Hindlimb muscle (tissue), 1 donor: ENCODE measurements at places on chromosomes 7 and 10. TPM values are rescaled to one million over a fixed set of nuclear protein-coding genes. Genes with fewer than 3 reads are reported as not detected.

DNA sequence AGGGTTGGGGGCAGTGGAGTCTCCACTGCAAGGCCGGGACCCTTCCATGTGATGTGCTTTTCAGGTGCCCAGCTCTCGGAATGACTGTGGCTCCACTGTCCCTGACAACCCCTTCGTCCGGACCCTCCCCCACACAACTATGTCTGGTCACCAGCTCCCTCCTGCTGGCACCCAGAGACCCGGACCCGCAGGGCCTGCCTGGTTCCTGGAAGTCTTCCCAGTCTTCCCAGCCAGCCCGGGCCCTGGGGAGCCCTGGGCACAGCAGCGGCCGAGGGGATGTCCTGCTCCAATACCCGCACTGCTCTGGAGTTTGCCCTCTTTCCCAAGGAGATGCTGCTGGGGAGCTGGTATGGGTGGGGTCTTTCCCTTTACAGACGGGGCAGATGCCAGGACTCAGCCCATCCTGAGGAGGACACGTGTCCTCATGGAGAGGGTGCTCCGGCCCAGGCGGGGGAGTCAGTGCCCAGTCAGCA, 5.5 kb downstream of the ATP6V0E2 start:
- DNase-seq = no peak

GRCh38 chr10:6328699-6329423, 126.1 kb downstream of the PFKFB3 start:
- no peak for DNase-seq

- DNase-seq = no peak
These were observed 97.2 kb upstream of the LYZL1 start for GRCh38 chr10:29191674-29192073.

GRCh38 chr10:58704671-58705141, 192.0 kb downstream of the BICC1 start:
- no peak for DNase-seq

- no peak for DNase-seq
These were observed 150.9 kb downstream of the UBE2H start for GRCh38 chr7:129801882-129802281.

GRCh38 chr10:68625316-68625921, 65.3 kb downstream of the TET1 start:
- DNase-seq = no peak

PTN gene
- 52.2 TPM for polyA plus RNA-seq

ADIRF gene
- 11.6 TPM for polyA plus RNA-seq

MAD1L1 gene
- 27.6 TPM for polyA plus RNA-seq
